ENCODE measurements at places on chromosomes 16 and 17. TPM values are rescaled to one million over a fixed set of nuclear protein-coding genes. Genes with fewer than 3 reads are reported as not detected.

The CIITA gene
- total RNA-seq: 119 TPM

The MAPT gene
- total RNA-seq: 5.5 TPM

The TP53TG3B gene
- not detected for total RNA-seq

The CAVIN1 gene
- total RNA-seq: 269 TPM

The KRT27 gene
- not detected for total RNA-seq

The HES7 gene
- total RNA-seq: 0.21 TPM

The TBC1D3I gene
- total RNA-seq: 1.1 TPM

The KRTAP4-4 gene
- not detected for total RNA-seq

The ERN2 gene
- total RNA-seq: 4.9 TPM

The TUFM gene
- 112 TPM for total RNA-seq

The SP6 gene
- 4.7 TPM for total RNA-seq

The CA5A gene
- total RNA-seq: 0.06 TPM

The ZPBP2 gene
- total RNA-seq: not detected

DNA sequence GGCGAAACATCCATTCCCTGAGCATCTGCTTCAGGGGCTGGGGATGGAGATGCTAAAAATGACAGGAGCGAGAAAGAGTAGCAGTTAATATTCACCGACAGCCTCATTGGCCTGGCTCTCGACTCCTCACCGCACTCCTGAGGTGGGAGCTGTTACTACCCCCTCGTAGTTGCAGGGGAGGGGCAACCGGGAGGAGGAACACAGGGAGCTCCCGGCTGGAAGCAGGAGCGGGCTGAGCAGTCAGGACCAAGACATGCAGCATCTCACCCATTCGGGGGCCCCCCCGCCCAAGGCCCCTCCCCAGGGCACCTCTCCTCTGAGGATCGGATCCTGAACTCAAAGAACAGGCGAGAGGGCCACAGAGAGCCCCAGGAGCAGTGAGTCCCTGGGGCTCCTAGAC lies 4.5 kb upstream of the ACSF3 start:
- DNase-seq: no peak

DNA sequence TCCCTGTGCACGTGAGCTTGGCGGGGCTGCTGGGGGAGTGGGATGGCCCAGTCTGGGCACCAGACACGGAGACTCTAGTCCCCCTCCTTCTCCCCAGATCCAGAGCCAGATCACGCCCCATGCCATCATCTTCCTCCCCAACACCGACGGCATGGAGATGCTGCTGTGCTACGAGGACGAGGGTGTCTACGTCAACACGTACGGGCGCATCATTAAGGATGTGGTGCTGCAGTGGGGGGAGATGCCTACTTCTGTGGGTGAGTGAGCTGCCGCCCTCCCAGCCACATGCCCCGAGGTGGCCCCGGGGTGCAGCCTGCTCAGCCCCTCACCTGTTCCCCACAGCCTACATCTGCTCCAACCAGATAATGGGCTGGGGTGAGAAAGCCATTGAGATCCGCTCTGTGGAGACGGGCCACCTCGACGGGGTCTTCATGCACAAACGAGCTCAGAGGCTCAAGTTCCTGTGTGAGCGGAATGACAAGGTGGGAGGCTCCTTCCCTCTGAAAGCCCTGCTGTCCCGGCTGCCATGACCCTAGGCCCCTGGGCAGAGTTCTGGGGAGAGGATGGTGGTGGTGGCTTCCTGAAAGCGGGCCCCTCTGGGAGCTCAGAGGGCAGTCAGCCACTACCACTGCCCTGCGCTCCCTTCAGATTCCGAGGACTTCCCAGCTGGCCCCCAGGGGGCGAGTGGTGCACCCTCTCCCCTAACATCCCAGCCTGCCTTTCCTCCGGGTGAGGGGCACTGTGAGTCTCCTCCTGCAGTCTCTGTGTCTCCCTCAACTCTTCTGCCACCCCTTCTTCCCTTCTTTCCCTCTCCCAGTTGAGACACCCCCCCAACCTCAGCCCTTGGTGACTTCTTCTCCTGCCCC lies 2.8 kb upstream of the C17orf107 start:
- no peak for DNase-seq

- no peak for DNase-seq
Measured at GRCh38 chr16:67770346-67770991, 35.9 kb downstream of the RANBP10 start.

DNA sequence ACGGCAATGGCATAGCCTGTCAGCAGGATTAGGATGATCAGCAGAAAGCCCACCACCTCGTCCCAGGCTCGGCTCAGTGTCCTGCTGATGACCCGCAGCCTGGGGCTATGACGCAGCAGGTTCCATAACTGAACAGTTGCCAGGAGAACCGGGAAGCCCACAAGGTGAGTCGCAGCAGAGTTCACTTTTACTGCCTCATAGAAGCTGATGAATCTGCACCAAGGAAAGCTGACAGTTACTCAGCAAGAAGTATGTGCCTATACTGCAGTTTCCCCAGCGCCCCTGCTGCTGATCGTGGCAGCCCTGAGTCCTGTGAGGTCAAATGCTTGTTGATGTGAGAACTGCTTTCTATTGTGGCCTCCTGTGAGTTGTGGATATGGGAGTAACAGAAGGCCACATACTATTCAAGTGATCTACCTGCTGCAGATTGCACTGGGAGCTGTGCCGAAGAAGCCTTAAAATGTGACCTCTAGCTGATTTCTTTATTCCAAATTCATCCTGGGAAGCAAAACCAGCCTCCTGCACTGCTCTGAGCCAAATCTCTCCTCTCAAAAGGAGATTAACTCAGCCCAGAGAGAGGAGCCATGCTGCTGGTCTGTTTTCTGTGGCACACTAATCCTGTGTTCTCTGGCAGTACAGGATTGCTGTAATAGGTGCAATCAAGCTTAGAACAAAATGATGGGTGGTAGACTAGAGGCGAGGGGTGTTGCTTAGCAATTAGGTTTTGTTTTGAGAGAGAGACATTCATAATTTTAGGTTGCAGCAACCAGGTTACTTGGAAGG lies 38.8 kb downstream of the IST1 start:
- DNase-seq: no peak

DNA sequence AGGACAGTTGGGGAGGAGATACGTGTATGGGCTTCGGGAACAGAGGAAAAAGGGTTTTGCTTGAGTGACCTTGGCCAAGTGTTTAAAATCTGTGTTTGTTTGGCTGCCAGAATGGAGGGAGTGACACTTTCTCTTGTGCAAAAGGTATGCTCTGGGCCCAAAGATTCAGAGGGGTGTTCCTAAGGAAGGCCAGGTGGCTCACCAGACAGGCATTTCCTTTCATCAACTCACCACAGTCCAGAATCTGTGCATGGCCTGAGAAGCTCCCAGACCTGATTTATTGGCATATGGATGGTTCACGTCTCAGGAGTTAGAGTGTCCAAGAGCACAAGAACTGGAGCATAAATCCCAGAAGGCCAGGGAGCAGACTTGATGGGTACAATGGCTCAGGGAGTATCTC lies 53.4 kb upstream of the NLK start:
- no peak for DNase-seq

DNA sequence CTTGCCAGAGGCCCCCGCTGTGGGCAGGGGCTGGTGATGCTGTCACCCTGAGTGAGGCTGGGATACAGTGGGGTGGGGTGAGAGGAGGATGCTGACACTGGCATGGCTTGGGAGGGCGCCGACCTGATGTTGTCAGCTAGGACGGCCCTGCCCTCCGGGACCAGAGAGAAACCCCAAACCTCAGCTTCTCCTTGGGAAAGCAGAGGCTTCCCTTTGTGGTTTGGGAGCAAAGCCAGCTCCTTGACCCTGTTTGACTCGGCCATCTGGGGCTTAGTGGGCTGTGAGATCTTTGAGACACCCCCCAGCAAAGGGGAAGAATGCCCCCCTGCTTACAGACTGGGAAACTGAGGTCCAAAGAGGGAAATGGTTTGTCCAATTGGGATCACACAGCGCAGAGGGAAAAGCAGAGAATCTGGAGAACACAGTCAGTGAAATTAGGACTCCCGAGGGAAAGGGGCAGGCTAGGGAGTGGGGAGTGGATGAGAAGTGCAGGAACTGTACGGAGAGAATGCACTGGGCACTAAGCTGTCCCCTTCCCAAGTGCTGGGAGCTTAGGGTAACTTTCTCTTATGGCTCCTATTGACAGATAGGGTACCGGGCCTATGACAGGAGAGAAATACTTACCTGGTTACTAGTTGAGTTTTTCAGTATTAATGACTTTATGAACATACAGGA lies 40.7 kb upstream of the DLX4 start:
- no peak for DNase-seq

- no peak for DNase-seq
Measured at GRCh38 chr17:60969500-60970037, 291.9 kb downstream of the BCAS3 start.

DNA sequence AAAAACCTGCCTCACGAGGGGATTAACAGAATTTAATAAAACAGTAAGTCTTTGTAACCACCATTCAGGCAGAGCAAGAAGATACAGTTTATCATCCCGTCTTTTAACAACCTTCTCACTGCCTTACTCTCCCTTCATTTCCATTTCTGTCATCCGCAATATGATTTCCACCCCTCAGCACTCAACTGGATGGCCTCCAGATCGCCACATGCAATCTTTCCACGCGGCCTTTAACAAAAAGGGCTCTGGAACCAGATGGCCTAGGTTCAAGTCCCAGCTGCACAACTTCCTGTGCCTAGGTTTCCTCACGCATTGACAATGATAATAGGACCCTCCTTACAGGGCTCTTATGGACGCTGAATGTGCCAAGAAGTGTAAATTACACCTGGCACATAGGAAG lies 103.6 kb downstream of the GAS7 start:
- DNase-seq: no peak

- peak; percentile 37 for DNase-seq
Measured at GRCh38 chr16:88347656-88348376, 34.9 kb upstream of the ZNF469 start.

GRCh38 chr16:14321542-14321941 lies 250.4 kb downstream of the MRTFB start:
- DNase-seq: no peak

- DNase-seq: no peak
Measured at GRCh38 chr16:73890186-73891128, 406.2 kb upstream of the PSMD7 start.

GRCh38 chr17:65155622-65156021 lies 18.5 kb downstream of the RGS9 start:
- no peak for DNase-seq

- DNase-seq: no peak
Measured at GRCh38 chr16:78837706-78838105, 738.3 kb downstream of the WWOX start.

DNA sequence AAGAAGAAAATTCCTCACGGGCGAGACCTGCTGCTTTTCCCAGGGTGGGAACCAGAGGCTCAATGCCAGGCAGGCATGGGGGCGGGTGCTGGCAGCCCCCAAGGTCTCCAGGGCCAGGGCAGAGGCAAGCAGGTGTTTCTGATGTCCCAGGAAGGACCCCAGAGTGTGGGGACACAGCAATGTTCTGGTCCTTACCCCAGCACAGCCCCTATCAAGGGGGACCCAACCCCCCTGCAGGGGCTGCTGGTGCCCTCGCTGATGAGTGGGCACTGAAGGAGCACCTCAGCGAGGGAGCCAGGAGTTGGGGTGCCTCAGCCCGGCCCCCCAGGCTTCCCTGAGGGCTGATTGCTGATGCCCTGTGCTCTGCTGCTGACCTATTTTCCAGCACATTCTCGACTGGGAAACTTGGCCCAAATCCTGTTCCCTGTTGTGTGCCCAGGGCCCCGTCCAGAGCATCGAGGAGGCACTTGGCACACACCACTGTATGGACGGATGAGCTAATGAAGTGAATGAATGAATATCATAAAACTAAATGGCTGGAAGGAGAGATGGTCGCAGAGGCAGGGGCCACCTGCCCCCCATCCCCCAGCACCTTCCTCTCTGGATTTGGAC lies 2.8 kb downstream of the DBNDD1 start:
- DNase-seq: no peak

DNA sequence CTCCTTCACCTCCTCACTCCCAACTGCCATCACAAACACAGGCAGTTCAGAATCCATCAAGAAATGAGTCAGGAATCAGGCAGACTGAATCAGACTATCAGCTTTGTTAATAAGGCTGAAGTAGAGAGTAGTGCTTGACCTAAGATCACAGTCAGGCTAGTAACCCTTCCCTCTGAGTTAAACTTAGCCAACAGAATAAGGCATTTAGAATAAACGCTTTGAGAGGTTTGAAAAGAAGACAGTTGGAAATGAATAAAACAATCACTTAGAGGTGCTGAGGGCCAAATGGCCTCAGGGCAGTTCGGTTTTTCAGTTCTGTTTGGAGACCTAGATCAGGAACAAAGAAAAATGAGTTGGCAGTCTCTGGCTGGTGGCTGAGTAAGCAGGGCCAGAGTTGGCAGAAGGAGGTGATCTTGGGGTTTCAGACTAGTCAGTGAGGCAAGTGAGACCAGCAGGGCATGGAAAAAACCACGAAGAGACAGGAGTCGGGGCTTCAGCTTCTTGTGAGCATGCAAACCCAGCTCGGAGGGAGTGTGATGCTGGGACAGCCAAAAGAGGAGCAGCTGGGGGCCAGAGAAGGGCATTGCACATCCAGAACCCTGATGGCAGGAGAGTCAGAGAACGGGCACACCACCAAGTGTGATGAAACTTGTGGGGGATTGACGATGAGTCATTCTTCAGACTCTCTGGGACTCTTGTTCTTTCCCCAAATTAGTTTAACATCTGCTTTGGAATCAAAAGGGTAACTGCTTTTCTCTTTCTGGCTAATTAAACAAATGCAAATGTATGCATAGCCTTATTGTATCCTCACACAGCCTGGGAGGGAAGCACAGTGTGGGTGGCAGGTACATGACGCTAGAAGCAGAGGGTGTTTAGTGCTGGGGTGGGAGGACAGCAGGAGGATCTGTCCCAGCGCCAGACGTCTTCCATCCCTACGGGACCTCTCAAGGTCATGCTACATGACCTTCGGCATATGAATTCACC lies 54.8 kb downstream of the SPECC1 start:
- peak; percentile 52 for DNase-seq
